ENCODE measurements at places on chromosomes 4 and X.

GRCh38 chr4:151640381-151640780 is 120.4 kb downstream of the GATB start:
- DNase-seq: no peak

GRCh38 chr4:2935762-2936743 is 27.2 kb downstream of the NOP14 start:
- no peak for DNase-seq

DNA sequence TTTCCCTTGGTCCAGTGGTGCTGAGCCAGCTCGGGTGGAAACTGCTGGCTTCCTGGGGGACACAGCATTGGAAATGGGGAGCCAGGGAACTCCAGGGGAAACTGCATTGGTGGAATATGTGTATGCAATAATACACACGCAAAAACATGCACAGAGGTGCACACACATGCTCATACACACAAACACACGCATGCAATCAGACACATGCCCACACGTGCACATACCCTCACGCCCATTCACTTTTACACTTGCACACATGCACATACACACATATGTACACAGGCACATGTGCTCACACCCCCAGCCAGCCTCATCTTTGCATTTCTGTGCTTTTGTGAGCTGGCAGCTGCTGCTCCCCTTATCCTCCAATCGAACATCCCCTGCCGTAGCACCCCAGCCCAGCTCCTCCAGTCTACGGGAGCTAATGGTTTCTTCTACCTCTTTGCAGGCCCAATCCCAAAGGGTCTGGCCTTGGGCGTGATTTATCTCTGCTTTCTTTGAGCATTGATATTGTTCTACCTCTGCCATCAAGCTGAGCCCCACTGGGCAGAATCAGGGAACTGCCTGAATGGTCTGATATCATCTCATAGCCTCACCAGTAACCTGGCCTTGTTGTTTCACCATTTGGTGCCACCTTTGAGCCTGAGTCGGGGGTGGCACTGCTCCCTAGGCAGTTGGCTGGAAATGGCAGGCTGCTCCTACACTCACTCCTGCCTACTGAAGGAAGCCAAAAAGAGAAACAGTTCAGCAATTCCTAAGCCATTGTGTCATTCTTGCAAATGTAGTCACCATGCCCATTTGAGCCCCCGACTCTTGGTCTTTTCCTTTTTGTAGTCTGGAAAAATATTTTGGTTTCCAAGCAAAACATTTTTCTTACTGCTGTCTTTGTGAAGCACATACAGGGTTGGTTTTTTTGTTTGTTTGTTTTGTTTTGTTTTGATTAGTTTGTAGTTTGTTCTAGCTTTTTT is 104.4 kb upstream of the MAMLD1 start:
- DNase-seq: no peak

DNA sequence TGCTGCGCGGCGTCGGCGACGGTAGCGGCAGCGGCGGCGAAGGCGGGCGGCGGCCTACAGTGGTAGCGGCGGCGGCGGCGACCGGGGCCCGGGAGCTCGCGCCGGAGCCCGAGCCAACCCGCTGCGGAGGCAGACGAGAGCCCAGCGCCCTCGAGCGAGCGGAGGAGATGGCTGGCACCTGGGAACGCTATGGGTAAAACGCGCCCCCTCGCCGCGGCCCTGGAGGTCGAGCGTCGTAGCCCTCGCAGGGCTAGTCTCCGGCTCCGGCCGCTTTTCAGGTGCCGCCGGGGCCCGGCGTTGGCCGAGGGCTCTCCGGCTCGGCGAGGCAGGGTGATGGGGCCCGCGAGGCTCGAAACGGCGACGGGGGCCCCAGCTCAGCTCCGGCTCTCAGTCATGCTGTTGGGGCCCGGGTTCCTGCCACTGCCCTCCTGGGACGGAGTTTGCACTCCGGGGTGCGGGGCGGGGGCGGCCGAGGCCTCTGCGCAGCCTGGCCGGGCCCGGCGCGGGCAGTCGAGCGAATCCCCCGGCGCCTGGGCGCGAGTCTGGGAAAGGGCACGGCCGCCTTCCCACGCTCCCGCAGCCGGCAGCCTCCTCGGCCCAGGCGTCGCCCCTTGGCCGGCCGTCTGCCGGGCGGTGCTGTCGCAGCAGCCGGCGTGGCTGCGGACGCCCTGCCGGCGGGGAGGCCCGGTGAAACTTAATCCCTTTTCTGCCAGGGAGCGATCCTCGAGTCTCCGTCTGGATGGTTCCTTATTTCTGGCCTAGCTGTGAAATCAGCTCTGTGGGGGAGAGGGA is 768 bp downstream of the MID2 start:
- DNase-seq: no peak

- DNase-seq: no peak
Measured at GRCh38 chrX:152313529-152314302, 137.4 kb downstream of the GABRA3 start.
